ENCODE measurements at places on chromosomes 4 and X.
A peak's percentile ranks its signal among the peaks of the same experiment; 100 is the strongest.

- DNase-seq, result no peak
These were observed 3.6 kb downstream of the ARAF start for GRCh38 chrX:47564438-47565085.

GRCh38 chr4:94412658-94413038 is 39.1 kb upstream of the PDLIM5 start:
- no peak for DNase-seq

GRCh38 chr4:43274376-43274775 is 381.9 kb downstream of the GRXCR1 start:
- no peak for DNase-seq

DNA sequence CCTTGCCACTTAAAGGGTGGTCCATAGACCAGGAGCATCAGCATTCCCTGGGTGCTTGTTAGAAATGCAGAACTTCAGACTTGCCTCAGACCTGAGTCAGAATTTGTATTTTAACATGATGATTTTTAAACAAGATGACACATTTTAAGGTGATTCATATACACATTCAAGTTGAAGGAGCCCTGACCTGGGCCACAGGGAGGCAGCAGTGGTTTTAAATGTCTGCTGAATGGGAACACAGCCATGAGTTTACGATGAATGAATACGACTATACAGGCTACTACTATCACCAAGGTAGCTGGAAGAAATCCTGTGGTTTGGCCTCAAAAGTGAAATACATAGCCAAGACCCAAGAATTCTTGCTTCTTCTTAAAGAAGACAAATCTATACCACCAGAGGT is 2.9 kb downstream of the HDAC8 start:
- no peak for DNase-seq

DNA sequence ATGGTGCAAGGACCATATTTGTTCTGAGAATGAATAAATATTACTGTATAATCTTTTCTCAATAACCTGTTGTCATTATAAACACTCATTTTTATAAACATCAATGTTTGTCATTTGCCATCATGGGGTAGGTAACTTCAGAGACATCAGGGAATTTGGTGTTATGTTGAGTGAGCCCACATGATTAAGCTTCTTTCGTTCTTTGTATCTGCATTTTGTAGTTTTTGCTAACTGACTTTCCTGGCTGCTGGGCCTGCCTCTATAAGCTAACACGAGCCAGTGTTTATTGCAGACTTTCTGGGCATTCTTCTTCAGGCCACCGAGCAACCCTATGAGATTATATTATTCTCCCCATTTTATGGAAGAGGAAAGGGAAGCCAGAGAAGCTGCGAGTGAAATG is 48.8 kb upstream of the MTMR1 start:
- no peak for DNase-seq

- peak; percentile 56 for DNase-seq
These were observed 85.1 kb upstream of the UCP1 start for GRCh38 chr4:140653718-140654494.

DNA sequence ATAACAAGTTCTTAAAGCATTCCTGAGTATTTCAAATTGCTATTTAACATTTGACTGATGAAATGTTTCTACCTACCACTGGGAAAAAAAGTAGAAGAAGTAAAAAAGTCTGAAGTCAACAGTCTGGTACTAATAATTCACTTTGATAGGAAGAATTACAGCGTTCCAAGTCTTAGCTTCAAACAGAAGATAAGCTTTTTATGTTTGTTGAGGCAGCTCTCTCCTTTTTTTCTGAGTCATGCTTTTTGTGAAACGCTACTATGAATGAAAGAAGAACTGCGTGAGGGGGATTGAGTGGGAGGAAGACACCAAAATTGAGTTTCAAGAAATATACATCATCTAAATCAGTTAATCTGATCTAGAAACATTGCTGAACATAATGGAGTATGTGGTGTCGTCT is 13.0 kb upstream of the KDR start:
- DNase-seq, result no peak

GRCh38 chrX:3521396-3521795 is 174.9 kb upstream of the MXRA5 start:
- no peak for DNase-seq

DNA sequence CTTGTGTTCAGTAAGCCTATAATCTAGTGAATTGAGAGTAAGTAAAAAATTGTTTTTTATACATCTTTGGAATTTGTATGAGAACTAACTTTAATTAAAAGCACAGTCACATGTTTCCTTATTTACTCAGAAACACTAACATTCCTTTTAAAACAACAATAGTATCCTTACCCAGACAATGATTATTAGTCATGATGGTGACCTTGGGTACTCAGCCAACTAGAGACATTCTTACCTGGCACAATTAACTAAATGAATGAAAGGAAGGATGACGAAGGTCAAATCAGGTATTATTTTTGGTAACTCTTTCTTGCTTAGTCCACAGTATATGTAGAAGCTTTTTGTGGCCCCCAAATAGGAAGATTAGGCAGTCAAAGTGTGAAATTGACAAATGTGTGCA is 901.0 kb downstream of the FAT4 start:
- no peak for DNase-seq

DNA sequence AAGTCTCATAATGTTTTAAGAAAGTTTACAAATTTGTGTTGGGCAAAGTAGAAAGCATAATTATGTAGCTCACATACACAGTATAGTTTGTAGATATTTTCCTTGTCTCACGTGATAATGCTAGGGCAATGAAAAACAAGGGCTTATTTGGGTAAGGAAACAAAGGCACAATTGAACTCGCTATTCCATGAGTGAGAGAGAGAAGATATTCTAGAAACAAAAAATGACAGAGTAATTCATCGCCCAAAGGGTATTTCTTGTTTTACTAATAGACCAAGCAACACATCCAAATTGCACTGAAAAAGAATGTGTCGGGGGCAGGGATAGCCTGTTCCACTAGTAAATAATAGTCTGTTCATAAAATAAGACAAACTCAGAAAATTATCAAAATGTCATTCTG is 3.6 kb upstream of the ASB11 start:
- no peak for DNase-seq

DNA sequence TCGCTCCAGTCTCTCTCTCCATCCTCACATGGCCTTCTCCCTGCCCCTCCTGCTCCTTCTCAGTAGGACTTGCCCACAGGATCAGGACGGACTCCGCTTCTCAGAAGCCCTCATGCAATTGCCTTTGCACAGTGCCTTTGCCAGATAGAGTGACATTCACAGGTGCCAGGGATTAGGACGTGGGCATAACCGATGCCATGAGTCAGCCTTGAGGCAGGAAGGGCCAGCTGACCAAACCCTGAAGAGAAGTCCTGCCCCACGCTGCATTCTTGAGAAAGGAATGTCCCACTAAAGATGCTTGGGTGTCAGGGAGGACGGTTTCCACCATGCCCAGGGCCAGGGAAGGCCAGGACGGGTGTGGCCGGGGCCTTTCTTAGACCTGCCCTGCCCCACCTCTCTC is 6.6 kb upstream of the GRPEL1 start:
- DNase-seq, result no peak

- no peak for DNase-seq
These were observed 9.6 kb downstream of the XIAP start for GRCh38 chrX:123869488-123869887.

DNA sequence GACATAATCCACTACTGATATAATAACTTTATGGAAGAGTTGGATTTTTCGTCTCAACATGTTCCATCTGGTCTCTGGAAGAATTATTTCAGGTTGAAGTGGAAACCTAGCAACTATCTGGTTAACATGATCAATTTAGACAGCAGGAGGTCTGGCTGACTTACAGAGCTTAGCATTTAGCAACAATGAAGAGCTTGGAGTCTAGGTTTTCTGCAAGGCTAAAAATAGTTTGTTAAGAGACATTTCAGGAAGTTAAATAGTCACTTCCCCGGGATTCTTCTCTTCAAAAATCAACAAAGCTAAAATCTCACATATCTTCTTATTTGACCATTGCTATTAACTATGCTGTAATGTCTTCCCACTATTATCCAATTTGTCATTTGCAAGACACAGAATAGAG is 418.6 kb upstream of the DIPK2B start:
- DNase-seq, result no peak

- DNase-seq, result no peak
These were observed 11.6 kb downstream of the ARHGAP24 start for GRCh38 chr4:85486425-85487086.

Data from small intestine (tissue), 16 donors.